ENCODE measurements at places on chromosomes 6 and 20. TPM values are rescaled to one million over a fixed set of nuclear protein-coding genes. Genes with fewer than 3 reads are reported as not detected.

The ENPP3 gene
- total RNA-seq: 21.4 TPM

- DNase-seq: no peak
Measured at GRCh38 chr6:149324428-149324827, 6.9 kb downstream of the TAB2 start.

The SHLD1 gene
- 4.0 TPM for total RNA-seq

GRCh38 chr20:58587467-58587866, 63.6 kb upstream of the STX16 start:
- no peak for DNase-seq

The RFX6 gene
- 0.59 TPM for total RNA-seq

DNA sequence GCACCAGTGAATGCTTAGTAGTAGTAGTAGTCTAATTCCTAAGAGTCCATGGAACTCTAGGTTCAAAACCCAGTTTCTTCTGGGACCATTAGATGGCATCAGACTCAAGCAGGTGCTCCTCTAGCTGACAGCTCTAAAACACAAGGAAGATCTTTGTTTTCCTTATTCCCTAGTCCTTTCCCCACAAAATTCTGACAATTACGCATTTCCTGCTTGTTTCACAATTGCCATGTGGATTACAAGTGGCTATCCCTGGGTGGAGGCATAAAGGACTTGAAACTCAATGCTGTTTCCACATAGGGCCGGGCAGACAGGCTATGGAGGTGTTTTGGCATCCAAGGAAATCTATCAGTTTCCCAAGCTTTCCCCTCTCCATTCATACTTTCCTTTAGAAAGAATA, 9.2 kb upstream of the HLA-DOB start:
- DNase-seq: no peak

- DNase-seq: no peak
Measured at GRCh38 chr6:1271071-1271763, 40.7 kb upstream of the FOXQ1 start.

DNA sequence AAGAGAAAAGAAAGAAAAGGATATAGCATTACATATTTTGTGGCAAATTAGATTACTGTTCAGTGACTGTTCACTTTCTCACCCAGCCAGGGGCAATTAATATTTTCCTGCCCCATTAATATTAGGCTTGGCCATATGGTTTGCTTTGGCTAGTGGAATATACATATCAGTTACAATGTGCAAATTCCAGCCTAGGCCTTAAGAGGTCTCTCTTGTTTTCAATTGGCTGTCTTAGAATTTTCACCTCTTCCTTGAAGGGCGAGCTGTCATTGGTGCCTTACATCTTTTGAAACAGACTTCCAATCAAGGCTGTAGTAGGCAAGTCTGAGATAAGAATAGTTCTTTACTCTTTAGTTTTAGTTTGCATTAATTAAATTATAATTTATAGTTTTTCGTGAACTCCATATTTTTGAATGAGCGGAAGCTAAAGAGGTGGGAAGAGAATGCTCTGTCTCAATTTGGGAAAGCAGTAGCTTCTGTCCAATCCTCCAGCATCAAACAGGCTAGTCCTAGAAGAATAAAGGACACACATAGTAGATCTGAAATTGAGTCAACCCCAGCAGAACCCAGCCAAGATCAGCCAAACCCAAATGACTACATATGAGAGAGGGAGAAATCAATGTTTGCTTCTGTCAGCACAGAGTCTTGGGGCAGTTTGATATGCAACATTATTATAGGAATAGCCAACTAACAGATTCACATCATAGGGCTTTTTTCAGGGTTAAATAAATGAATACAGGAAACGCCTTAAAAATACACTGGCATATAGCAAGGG, 6.3 kb upstream of the CSNK2A1 start:
- DNase-seq: no peak

GRCh38 chr6:127690092-127690491, 113.1 kb downstream of the C6orf58 start:
- DNase-seq: no peak

- no peak for DNase-seq
Measured at GRCh38 chr6:167819576-167819975, 7.1 kb upstream of the AFDN start.
